ENCODE measurements at places on chromosomes 7 and 10.

DNA sequence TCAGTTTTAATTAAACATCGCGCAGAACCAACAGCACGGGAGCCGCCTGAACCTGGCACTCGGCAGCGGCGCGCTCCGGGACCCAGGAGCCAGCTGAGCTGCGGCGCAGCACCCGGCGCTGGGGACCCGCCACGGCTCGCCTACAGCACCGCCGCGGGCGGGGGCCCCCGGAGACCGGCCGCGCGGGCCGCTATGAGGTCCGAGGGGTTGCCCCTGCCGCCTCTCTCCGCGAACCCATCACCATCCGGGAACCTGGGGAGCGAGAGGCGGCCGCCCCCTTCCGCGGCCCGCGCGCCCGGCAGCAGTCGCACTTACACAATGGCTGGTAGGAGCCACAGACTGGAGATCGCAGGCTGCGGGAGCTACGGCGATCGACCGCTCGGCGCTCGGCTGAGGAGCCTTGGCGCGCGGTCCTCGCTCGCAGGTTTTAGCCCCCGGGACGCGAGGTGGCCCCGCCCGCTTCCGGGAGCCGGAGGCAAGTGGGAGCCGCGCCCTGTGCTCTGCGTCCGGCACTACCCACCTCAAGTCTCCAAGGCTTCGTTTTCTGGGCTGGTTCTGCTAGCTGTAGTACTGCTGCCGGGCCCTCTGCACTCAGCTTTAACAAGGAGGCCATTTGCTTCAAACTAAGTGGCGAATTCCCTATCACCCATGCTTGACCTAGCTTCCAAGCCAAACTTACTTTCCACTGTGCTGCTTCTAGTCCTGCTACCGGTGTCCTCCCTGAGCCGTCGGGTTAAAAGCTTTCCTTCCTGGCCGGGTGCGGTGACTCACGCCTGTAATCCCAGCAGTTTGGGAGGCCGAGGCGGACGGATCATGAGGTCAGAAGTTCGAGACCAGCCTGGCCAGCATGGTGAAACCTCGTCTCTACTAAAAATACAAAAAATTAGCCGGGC, at the start of gene TPK1:
TSS of gene TPK1 (minus strand) at position 402 of the 893 bp plus-strand sequence. CDS start 451 bp downstream, outside the sequence.
- H3K4me1 ChIP-seq = peaks cover 3% of the 10 kb centered on the region
- H3K27ac ChIP-seq = peak within 1 kb of the TSS; percentile 95
- DNase-seq = peak; percentile 97
- H3K4me3 ChIP-seq = peak within 1 kb of the TSS; percentile 60
- no peaks in the 10 kb centered on the region for H3K27me3 ChIP-seq

GRCh38 chr10:63829020-63829419, 307.8 kb downstream of the REEP3 start:
- no peak for DNase-seq
- no peaks in the 10 kb centered on the region for H3K36me3 ChIP-seq
- H3K4me1 ChIP-seq = no peaks in the 10 kb centered on the region
- H3K27ac ChIP-seq = no peak overlapping the region

DNA sequence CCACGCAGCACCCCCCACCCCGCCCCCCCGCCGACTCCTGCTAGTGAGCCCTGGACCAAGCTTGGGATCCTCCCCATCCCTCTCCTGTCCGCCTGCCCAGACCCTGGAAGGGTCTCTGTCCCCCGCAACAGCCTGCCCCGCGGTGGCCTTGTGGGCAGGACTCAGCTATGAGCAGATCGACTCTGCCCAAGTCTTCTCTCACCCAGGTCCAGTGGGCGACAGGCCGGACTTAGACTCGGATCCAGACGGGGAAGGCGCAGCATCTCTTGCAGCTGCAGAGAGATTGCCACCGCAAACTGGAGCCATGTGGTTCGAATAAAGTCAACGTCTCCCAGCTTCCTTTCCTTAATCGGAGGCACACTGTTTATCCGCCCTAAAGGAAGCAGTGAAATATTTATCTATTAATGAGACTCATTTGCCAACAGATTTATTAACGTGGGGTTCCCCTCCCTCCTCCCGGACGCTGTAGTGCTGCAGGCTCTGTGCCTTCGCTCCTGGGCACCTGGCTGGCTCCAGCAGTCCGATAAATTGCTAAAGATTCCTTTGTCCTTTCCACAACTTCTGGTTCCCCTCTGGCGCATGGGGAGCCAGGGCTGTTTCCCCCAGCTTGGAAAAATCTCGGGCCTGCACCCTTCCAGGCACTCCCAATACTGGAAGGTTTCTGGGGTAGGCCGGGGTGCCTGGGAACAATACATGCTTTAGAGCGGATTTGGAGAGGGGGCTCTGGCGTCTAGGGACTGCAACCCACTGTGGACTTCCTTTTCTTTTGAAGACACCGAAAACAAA, 634 bp upstream of the HOXA7 start:
- DNase-seq = peak; percentile 43
- no peaks in the 10 kb centered on the region for H3K36me3 ChIP-seq
- H3K4me3 ChIP-seq = no peak overlapping the region
- no peaks in the 10 kb centered on the region for H3K4me1 ChIP-seq

DNA sequence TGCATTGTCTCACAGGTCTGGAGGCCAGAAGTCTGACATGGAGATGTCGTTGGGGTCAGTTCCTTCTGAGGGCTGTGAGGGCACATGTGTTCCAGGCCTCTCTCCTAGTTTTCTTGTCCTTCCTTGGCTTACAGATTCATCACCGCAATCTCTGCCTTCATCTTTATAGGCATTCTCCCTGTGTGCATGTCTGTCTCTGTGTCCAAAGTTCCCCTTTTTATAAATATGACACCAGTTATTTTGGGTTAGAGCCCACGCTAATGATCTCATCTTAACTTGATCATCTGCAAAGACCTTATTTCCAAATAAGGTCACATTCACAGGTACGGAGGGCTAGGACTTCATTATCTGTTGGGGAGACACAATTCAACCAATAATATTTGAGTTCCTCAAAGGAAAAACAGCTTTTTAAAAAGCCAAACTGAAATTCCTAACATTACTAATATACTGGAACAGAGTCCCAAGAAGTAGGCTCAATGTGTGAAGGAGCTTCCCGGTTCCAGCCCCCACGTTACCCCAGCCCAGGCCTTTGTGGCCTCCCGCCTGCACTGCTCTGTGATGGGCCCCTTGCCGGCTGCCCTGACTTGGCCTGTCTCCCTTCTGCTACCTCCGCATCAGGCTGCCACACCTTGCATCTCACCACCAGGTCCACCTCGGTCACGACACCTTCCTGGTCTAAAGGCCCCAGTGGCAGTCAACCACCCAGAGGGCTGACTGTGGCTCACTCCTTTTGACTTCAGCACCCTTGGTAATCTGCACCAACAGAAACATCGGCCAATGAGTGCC, 142.7 kb downstream of the KCNMA1 start:
- no peaks in the 10 kb centered on the region for H3K27me3 ChIP-seq
- no peaks in the 10 kb centered on the region for H3K4me1 ChIP-seq
- H3K36me3 ChIP-seq = no peaks in the 10 kb centered on the region
- H3K4me3 ChIP-seq = no peak overlapping the region
- H3K27ac ChIP-seq = no peak overlapping the region

Data from lung (tissue), 17 donors.